Activated T-helper 1 cell treated with anti-CD3 and anti-CD28 coated beads, Interleukin-2, amount 50 U/mL, for 16 hours (primary cell): ENCODE measurements at places on chromosomes 5 and 9.

DNA sequence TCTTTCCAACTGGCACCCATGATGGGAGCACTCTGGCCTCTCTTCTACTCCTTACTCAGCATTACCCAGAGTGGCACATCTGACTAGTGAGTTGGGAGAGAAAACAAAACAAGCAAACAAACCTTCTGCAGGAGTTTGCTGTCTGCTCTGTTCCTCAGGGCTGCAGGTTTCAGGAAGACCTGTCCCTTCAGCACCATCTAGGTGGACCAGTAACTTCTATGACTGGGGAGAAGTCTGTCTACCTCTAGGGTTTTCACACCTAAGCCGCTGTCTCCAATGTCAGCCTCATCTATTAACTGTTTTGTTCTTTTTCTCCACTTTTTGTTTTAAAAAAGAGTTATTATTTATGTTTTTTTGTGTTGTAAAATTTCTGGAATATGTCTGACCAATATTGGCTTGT, 58.7 kb downstream of the RAB3C start:
- no peak for DNase-seq

DNA sequence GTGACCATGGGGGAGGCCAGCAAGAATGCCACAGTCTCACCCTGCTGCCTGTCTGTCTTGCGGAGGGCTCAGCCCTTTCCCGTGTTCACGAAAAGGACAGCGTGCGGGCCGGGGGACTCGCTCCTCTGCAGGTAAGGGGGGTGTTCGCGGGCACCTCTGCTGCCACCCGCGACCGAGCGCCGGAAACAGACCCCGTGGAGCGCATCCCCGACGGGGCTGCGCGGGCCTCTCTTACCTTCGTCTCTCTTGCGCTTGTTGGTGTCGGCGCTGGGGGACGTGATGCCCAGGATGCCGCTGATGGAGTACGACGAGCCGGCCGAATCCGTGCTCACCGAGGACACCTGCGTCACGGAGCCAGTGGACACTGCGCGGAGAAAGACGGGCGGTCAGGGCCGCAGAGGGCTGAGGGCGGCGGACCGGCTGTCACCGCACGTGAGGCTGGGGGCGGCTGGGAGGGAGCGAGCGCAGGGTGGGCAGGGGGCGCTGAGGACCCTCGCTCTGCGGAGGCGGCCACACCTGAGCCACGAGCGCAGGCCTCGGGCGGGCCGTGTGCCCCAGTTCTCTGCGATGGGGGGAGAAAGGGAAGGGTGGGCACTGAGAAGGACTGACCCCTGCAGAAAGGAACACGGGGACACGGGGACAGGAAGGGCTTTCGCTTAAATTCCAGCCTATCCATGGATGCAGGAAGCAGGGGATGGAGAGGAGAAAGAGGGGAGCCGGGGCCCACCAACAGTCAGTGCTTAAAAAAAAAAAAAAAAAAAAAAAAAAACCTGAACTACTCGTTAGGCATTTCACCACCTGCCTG, 31.5 kb downstream of the PAX5 start:
- DNase-seq: no peak

GRCh38 chr5:123286891-123287290, 136.3 kb downstream of the CEP120 start:
- DNase-seq: no peak

DNA sequence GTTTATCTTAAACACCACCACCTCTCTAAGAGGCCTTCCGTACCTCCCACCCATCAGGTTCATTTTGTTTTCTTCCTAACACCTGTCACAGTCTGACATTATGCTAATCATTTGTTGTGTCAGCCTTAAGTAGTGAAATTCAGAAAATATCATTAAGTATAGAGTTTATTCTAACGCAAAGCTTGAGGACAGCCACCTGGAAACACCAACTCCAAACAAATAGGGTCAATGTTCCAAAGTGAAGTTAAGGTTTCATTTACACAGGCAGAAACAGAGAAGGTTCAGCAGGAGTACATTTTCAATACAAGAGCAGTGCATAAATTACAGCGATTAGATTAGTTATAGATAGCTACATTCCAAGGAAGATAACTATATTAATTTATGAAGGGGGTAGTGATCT, 1.3 kb upstream of the SMC5 start:
- no peak for DNase-seq

- DNase-seq: no peak
Measured at GRCh38 chr5:57937025-57937424, 454.4 kb upstream of the ACTBL2 start.

DNA sequence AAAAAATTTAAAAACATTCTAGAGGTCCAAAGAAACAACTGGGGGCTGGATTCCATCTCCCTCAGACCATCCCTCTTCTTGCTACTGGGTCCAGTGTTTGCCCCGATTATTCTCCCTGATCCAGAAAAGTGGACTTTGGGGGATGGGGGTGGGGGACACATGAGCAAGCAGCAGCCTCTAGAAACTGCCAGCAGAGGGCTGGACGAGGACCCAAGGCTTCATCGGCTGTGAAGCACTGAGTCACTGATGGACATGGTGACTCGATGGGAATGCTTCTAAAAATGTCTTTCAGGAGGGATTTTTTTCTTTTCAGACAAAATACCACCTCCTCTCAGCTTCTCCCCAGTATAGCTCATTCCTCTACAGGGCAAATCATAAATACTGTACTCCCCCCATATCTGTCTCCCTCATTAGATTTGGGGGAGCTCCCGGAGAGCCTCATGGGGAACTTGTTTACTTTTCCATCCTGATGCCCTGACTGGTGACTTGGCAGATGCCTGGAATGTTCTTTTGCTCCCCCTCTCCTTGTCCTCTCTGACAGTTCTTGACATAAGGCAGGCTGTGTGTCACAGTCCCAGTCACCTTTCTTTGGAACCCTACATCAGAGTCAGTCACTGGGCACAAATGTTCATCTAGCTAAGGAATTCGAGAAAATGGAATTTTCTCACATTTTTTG, 67.2 kb upstream of the STC2 start:
- DNase-seq: no peak

- DNase-seq: no peak
Measured at GRCh38 chr5:27242258-27242626, 203.9 kb upstream of the CDH9 start.

DNA sequence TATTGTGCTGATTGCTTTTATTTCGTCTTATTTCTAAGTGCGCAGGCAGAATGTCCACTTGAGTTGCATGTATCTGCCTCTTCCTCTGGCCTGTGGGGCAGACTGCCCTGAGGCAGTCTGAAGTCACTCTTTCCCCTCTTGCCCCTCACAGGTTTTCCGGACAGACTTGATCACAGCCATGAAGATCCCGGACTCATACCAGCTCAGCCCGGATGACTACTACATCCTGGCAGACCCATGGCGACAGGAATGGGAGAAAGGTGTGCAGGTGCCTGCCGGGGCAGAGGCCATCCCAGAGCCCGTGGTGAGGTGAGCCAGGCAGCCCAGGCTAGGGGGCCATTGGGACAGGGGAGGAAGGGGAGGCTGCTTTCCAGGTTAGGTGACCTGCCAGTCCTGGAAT, 26.4 kb downstream of the JADE2 start:
- no peak for DNase-seq

- DNase-seq: no peak
Measured at GRCh38 chr5:181170237-181170825, 22.9 kb downstream of the OR2V2 start.

- no peak for DNase-seq
Measured at GRCh38 chr5:125181955-125182354, 435.5 kb upstream of the ZNF608 start.

DNA sequence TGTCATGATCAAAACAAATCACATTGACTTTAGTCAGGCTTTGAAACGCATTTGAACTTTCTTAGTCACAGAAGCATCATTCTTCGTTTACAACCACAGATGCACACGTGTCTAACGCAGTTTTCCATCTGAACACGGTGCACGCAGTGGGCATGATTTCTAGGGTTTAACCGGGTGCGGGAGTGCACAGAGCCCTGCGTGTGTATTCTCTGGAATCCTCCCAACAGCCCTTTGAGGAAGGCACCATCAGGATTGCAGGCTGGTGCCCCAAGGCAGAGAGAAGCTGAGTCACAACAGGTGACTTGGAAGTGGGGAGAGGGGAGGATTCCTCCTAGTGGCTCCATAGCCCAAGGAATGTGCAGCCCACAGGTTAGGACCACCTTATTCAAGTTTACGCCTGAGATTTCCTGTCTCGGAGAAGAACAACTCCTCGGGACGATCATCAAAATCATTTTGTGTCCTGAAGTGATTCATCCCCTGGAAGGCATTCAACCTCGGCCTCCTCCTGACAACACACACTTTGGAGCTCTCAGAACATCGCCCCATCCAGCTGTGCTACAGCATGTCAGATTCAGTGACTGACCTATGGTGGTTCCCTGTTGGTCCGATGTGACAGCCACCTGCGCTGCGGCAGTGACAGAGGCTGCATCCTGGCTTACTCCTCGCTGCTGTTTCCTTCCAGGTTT, 13.1 kb downstream of the ROPN1L start:
- DNase-seq: no peak

GRCh38 chr5:144390133-144390532, 219.5 kb downstream of the KCTD16 start:
- DNase-seq: no peak

- no peak for DNase-seq
Measured at GRCh38 chr9:104334549-104334948, 169.5 kb upstream of the OR13F1 start.

- DNase-seq: no peak
Measured at GRCh38 chr5:152376886-152377285, 28.2 kb downstream of the NMUR2 start.

DNA sequence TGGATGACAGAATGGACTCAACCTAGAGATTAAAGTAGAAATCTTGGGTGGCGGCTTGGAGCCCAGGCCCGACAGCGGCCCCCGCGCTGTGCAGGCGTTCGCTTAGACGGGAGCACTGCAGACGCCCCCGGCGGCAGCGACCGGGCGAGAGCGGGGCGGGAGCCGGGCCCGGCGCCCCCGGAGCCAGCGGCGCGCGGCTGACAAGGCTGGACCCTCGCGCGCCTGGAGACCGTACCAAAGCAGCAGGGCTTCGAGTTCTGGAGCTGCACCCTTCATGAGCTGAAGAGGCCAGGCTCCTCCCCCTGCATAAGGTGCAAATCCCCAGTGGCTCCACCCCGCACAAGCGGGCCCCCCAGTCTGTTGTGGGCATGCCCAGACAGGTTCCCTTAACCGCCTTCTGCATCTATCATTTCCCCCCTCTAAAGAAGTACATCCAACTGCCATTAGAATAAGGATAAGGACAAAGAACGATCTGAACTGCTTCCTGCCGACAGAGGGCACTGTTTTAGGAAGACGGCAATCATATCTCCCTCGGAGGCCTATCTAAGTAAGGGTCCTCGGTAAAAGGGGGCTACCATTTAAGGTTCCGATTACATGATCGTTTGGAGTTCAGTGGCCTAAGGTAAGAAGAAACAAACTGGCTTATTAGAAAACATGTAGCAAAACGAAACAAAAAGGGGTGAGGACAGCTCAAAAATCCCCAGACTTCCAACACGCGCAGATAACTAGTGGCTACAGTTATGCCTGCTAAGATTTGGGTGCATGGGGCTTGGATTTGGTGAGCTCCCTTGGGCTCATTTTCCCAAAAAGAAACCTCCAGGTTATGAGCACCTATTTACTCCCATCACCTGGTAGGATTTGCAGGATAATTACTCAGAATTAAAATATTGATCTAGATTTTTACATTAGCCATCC, 66.3 kb downstream of the RGMB start:
- DNase-seq: no peak
